ENCODE measurements at places on chromosomes 5 and 9. TPM values are rescaled to one million over a fixed set of nuclear protein-coding genes. Genes with fewer than 3 reads are reported as not detected.

DNA sequence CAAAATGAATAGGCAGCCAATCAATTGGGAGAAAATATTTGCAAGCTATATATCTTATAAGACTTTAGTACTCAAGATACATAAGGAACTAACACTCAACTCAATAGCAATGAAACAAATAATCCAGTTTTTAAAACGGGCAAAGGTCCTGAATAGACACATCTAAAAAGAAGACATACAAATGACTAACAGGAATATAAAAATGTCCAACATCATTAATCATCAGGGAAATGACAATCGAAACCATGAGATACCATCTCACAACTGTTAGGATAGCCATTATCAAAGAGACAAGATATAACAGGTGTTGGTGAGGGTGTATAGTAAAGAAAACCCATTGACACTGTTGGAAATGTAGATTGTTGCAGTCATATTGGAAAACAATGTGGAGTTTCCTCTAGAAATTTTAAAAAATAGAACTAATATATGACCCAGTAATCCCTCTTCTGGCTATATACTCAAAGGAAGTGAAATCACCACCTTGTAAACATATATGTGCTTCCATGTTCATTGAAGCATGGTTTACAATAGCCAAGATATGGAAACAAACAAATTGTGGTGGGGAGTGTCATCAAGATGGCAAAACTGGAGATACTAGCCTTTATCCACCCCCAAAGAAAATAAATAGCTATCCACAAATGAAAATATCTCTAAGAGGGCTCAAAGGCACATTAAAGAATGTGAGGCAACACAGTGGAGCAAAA, 13.9 kb upstream of the BTNL3 start:
- DNase-seq: no peak

DNA sequence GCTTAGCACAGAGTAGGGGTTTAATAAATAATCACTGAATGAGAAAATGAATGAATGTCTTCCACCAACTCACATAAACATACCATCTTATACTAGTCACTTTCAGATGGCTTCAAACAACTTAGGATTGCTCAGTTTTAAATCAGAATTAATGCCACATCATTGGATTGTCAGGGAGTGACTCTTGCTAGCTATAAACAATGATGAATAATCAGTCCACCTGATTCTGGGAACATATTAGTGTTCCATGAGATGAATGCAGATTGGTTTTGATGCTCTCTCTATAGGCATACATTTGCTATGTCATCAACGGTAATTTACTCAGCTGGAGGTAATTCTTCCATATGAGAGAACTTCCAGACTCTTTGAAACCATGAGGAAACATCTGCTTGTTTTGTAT, 97.4 kb downstream of the CDH9 start:
- DNase-seq: no peak

GRCh38 chr9:119533504-119533903, 164.3 kb upstream of the BRINP1 start:
- peak; percentile 8 for DNase-seq

- no peak for DNase-seq
These were observed 67.6 kb downstream of the UBAP1 start for GRCh38 chr9:34246453-34246852.

Gene ADAMTSL1
- 19.0 TPM for polyA plus RNA-seq

GRCh38 chr5:3142261-3143027, 391.0 kb upstream of the IRX2 start:
- no peak for DNase-seq

DNA sequence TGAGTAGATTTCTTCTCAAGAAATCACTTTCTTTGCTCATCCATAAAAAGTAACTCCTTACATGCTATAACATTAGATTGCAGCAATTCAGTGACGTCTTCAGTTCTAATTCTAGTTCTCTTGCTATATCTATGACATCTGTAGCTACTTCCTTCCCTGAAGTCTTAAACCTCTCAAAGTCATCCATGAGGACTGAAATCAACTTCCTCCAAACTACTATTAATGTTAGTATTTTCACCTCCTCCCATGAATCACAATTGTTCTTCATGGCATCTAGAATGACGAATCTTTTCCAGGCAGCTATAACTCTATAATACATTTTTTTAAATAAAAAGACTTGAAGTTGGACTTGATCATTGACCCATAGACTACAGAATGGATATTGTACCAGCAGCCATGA, 46.2 kb upstream of the PRRC1 start:
- no peak for DNase-seq

Gene SPOCK1
- 12.5 TPM for polyA plus RNA-seq

GRCh38 chr5:74934949-74935751, 69.0 kb upstream of the FAM169A start:
- DNase-seq: no peak

- DNase-seq: no peak
These were observed 23.2 kb downstream of the RETREG1 start for GRCh38 chr5:16593628-16594027.

Gene INSL4
- not detected for polyA plus RNA-seq

GRCh38 chr9:81671880-81672280, 17.5 kb downstream of the TLE1 start:
- DNase-seq: no peak

- DNase-seq: no peak
These were observed at the start of gene OCLN for GRCh38 chr5:69492391-69492922. Gene OCLN, plus strand, starts transcription at chr5:69492790. Its CDS starts 11,455 bp downstream, at chr5:69504245.

DNA sequence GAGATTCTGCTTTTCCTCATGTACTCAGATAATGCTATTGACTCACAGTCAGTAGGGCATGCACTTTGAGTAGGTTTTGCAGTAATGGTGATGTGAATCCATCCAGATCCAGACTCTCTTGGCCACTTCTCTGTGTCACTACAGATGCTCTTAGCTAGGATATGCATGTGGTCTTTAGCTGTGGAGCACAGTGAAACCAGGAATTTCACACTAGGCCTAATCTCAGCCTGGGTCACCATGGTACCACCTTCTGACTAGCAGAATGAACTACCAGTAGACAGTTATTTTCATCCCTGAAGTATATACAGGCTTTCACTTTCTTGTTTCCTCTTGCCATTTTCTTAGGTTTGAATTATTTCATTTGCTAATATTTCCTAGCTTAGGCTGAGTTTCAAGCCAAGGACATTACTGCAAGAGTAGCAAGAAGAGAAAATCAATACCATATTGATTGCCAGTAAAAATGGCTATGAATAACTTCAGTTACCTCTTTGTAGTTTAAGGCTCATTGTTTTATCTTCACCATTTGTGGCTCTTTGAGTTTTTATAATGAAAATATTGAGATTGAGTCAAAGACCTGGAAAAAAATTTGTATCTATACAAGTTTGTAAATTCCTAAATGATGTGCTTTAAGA, 28.4 kb upstream of the CSNK1G3 start:
- DNase-seq: no peak

GRCh38 chr5:158638396-158638795, 461.3 kb downstream of the EBF1 start:
- DNase-seq: no peak

Gene HMCN2
- 0.86 TPM for polyA plus RNA-seq

- no peak for DNase-seq
These were observed 454.2 kb upstream of the SGCD start for GRCh38 chr5:155872629-155873220.

Gene SCGB3A2
- polyA plus RNA-seq: not detected

GRCh38 chr9:129582855-129583254, 38.0 kb downstream of the C9orf50 start:
- DNase-seq: no peak

Gene ITGA1
- 61.4 TPM for polyA plus RNA-seq

Gene TMC1
- 0.95 TPM for polyA plus RNA-seq

DNA sequence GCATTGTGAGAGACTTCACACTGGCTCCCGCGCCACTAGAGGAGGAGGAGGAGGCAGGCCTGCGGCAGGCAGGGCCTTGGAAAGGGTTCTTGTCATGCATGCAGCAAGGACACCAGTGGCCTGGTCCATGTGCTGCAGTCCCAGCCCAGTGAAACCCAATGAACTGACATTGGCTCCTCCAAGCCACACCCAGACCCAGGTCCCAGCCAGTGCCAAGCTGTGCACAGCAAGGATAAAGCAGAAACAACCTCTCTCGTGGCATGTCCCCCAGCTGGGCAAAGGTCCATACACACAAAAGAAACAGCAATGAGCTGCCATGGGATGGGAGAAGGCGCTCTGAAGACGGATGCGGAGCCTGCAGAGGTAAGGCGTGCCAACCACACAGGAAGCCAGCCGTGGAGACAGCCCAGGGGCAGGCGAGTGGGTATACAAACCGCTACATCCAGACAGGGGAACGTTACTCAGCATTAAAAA, 89.2 kb downstream of the SEMA4D start:
- no peak for DNase-seq

Gene SLC6A3
- polyA plus RNA-seq: 0.64 TPM

DNA sequence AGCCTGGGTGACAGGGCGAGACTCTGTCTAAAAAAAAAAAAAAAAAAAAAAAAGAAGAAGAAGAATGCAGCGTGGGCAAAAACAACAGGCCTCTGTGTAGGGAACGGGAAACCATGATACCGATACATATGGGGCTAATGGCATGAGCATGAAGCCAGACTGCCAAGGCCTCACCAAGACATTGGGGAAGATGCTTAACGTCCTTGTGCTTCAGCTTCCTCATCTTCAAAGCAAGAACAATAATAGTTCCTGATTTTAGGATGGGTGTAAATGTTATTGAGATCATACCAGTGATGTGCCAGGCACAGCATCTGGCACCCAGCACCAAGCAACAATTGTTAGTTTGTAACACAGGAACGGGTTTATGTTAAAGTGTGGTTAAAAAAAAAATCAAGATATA, 51.4 kb downstream of the NEURL1B start:
- no peak for DNase-seq

Gene EHMT1
- polyA plus RNA-seq: 70.1 TPM

Gene RASGRF2
- 3.1 TPM for polyA plus RNA-seq

DNA sequence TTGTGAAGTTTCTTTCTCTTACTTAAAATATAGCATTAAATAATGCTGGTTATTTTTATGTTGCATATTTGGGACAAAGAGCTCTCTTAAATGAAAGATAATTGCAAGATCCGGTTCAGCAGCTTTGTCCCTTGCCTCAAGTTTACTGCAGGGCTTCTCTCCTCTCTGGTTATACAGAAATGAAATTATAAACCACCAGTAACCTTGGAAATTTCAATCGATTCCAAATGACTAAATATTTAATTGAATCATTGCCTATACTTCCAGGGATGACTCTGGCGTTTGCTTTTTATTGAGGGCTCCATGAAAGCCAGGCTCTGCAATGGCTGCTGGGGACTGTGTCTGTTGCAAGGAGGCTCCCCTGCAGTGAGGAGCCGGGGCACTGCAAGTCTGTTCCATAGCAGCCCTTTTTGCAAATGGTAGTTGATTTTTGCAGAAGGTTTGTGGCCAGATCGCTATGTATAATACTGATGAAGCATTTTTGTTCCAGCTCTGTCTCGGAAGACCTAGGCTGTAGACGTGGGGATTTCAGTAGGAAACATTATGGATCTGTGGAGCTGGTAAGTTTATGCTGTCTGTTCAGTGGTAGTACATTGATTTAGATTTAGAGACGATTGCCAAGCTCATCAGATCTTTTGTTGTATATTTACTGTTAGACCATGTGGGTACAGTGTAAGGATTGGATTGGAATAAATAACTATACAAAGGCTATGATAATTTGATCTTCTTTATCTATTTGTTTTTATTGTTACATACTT, at the start of gene GARNL3:
TSS of gene GARNL3 (plus strand) at position 313 of the 758 bp plus-strand sequence. CDS start at position 417, 104 bp downstream.
- no peak for DNase-seq

GRCh38 chr5:21774281-21774680, 1078.9 kb downstream of the CDH12 start:
- no peak for DNase-seq

All from left renal pelvis (tissue), 4 donors.